Skeletal muscle cell (primary cell): ENCODE measurements at places on chromosomes 5 and 9.

DNA sequence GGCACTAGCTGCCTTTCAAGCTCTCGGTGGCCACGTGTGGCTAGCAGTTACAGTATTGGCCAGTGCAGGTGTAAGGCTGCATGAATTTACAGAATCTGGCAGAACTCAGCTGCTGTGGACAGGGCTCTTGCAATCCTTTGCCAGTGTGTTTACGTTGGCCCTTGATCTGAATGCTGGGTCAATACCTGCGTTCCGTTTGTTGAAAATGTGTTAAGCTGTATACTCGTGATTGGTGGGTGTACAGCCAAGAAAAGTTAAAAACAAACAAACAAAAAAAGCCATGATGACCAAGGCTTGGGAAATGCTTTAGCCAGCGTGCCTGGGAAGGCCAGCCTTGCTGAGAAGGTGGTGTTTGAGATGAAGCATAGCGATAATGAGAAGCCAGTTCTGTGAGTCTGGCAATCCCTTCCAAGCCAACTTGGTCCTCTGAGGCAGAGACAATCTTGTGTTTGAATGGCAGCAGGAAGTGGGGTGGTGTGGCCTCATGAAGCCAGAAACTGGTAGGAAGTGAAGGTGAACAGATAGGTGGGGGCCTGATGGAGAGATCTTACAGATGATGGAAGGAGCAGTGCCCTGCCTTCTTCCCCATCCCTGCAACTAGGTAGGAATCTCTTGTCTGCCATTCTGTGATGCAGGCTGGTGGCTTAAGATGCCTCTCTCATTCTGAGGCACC, 820 bp upstream of the CFAP90 start:
- no peak for DNase-seq

GRCh38 chr9:37033682-37034304, at the start of gene PAX5:
Gene PAX5, minus strand, starts transcription at chr9:37034268. Its CDS starts 237 bp downstream, at chr9:37034031.
- no peak for DNase-seq

DNA sequence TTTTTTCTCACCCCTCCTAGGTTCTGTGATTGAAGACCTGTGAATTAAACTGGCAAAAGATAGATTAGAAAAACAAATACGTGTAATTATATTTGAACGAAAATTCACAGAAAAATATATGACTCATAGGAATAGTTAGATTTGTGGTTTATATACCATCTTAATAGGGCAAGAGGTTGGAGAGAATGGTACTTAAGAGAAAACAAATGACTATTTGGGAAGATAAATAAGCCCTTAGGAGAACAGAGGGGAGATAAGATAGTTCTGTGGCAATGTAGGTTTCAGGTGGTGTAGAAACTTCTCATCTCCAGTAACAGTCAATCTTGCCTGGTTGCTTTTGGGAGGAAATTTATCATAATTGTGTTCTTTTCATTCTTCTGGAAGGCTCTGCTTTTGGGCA, 122.0 kb downstream of the PRDM9 start:
- DNase-seq, result no peak

GRCh38 chr5:124056991-124057723, 545.2 kb downstream of the CSNK1G3 start:
- peak; percentile 54 for DNase-seq

DNA sequence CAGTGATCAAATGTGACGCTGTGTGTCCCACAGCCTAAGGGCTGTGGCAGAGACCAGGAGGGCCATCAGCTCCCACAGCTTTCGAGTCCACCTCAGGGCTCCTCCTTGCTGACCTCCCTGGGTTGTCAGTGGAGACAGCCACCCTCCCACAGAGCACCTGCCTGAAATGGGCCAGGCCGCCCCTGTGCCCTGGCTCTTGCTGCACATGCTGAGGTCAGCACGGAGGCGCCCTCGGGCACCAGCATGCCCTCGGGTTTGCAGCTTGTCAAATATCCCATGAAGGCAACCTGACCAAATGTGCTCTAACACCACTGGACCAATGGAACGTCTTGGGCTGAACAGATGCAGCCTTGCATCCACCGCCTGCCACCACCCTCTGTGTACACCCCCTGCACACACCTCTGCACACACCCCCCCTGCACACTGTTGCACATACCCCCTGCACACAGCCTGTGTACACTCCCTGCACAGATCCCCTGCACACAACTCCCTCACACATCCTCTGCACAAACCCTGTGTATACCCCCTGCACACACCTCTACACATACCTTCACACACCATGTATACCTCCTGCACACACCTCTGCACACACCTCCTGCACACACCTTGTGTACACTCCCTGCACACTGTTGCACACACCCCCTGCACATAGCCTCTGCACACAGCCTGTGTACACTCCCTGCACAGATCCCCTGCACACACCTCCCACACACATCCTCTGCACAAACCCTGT, 2.0 kb upstream of the CEP72 start:
- no peak for DNase-seq

GRCh38 chr9:125747765-125748445, 732 bp downstream of the PBX3 start:
- no peak for DNase-seq

- no peak for DNase-seq
Observed at GRCh38 chr5:39446231-39446630, 21.5 kb upstream of the DAB2 start.

GRCh38 chr9:78407636-78408312, 110.8 kb downstream of the PSAT1 start:
- no peak for DNase-seq

DNA sequence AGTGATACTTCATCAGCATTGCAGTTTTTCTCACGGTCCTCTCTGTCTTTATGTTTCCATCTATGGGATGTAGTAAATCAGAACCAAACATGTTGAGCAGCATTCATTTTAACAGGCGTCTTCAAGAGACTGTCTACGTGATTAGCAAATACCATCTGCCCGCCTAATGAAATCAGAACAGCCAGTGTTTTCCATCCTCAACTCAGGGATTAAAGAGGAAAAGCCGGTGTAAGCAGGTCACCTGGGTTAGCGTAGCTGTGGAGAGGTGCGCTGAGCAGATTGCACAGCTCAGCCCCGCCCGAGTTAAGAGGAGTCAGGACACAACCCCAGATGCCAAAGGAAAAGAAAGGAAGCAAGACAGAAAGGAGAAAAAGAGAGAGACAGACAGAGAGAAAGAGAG, 54.3 kb upstream of the ANKRD33B start:
- DNase-seq, result no peak

DNA sequence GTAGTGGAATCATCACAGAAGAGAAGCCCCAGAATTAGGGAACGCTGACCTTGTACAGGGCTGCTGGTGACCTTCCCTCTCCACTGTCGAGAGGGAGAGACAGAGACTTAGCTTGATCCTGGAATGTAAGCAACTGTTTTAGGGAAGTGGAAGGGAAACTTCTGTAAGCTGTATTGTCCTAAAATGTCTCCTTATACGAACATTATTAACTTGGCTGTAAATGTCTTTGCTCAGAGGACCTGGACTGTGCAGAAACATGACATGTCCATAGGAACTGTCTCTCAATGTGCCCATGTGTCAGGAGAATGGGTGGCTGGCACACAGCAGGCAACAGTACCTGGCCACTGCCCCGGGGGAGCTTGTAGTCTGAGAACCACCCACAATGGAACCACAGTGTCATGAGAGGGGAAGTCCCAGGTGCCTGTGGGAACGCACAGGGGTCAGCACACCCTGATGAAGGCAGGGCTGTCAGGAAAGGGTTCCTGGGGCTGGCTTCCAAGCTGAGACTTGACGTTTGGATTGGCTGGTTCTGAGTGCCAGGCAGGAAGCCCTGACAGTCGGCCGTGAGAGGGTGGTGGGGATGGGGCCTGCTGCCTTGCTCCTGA, 34.0 kb downstream of the DAP start:
- DNase-seq, result no peak
